ENCODE measurements at places on chromosomes 1 and 21.

GRCh38 chr1:189121941-189122340, 1355.7 kb downstream of the BRINP3 start:
- DNase-seq: no peak

GRCh38 chr1:66013371-66013770, 220.7 kb downstream of the PDE4B start:
- DNase-seq: no peak

- DNase-seq: no peak
Observed at GRCh38 chr1:30444850-30445249, 278.5 kb downstream of the MATN1 start.

- no peak for DNase-seq
Observed at GRCh38 chr21:45871616-45872236, 109.8 kb upstream of the COL6A1 start.

GRCh38 chr1:226474443-226475141, 66.7 kb upstream of the PARP1 start:
- DNase-seq: no peak

- DNase-seq: no peak
Observed at GRCh38 chr1:67792103-67792502, 41.2 kb downstream of the GNG12 start.

DNA sequence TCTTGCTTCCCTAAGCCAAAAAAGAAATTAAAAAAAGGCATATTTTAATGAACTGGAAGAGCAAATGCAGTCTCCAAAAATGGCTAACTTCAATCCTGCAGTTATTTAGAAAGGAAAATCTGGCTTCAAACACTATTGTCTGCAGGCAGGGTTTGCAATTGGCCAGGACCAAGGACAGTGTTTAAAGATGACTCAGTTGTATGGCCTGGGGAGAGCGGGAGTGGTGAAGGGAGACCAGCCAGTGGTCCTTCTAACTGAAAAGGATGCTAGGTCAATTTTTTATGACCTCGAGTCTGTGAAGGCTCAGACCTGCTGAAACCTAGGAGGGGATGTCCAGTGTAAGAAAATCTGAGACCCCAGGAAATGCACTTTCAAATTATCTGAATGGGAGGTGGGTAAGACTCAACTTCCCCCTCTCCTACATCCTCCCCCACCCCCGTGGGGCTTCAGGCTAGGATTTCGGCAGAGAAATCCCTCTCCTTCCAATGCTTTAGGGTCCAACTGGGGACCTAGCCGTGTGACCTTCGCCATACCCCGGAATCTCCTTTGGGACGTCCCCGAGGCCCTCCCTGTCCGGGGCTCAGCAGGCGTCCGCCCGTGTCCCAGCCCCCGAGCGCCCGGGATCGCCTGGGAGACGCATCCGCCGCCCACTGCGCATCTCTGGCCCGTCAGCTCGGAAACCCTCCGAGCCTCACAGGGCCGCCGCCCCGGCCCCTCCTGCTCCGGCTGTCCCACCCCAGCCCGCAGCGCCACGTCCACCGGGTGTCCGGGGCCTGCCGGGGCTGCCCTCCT, 602 bp upstream of the RIMKLA start:
- DNase-seq: no peak

GRCh38 chr1:238088560-238089290, 198.0 kb upstream of the ZP4 start:
- no peak for DNase-seq

- DNase-seq: no peak
Observed at GRCh38 chr21:22476726-22477646, 1478.8 kb downstream of the NCAM2 start.

DNA sequence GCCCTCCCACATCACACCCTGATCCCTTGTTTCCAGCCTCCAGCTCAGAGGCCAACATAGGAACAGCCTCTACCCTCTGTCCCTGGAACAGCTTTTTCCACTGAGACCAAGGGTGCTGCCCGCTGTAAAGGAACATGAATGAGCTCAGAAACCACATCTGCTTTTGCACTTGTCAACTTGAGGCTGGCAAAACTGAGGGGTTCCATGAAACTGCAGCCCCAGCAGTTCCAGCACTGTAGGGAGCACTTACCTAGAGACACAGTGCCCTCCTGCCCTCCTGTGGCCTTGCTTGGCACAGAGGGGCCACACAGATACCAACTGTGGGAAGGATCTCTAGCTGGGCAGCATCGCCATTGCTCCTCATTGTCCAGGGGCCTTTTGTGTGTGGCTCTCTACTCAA, 51.7 kb downstream of the ITPKB start:
- no peak for DNase-seq

- no peak for DNase-seq
Observed at GRCh38 chr21:21301013-21301412, 302.8 kb downstream of the NCAM2 start.

DNA sequence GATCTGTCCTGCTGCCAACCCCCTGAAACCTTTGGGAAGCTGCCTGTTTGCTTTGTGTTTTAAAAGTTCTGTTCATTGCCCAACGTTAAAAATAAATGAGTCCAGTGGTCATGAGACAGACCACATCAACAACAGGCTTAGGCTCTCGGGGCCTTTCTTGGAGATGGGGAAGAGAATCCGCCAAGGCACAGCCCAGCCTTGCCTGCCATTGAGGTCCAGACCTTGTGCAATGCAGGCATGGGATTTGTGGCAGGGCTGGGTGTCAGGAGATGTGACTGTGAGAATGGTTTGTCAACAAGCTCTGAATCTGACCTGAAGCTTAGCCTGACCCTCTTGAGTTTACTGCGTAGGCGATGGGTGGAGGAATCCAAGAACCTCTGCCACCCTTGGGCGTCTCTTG, 4.2 kb downstream of the SPSB1 start:
- DNase-seq: no peak

- DNase-seq: no peak
Observed at GRCh38 chr1:44812822-44813543, 4.7 kb downstream of the BTBD19 start.

DNA sequence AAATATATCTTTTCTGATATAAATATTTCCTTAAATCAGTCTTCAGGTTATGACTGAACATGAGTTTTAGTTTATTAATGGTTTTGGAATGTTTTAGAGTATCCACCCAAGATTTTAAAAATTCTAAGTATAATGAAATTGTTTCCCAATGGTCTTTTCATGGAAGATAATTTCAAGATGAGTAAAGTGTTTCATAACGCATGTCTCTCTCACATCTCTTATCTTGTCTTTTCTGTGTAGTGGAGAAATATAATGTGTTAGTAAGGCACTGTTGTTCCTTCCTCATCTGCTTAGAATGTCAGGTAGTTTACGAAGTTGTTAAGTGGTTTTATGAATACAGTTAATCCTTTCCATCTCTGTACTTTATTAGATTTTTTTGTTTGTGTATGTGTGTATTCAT, 49.6 kb downstream of the PLA2G4A start:
- DNase-seq: no peak

DNA sequence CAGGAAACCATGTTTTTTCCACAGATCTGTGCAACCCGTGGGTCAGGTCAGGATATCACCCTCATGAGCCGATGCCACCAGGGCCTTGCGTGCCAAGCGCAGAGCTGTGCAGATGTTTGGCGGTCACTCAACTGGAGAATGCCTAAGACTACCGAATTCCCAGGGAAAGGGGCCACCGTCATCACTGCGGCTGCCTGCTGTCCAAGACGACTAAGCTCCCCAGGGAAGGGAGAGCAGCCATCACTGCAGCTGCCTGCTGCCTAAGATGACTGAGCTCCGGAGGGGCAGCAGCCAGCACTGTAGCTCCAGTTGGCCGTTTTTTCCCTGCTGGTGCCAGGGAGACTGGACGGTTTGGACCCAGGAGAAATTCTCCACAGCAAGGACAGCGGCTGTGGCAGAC, 31.1 kb downstream of the AKT3 start:
- no peak for DNase-seq

- DNase-seq: no peak
Observed at GRCh38 chr1:37493336-37494098, 19.1 kb downstream of the ZC3H12A start.

GRCh38 chr1:74161497-74161896, 36.5 kb downstream of the LRRIQ3 start:
- no peak for DNase-seq

DNA sequence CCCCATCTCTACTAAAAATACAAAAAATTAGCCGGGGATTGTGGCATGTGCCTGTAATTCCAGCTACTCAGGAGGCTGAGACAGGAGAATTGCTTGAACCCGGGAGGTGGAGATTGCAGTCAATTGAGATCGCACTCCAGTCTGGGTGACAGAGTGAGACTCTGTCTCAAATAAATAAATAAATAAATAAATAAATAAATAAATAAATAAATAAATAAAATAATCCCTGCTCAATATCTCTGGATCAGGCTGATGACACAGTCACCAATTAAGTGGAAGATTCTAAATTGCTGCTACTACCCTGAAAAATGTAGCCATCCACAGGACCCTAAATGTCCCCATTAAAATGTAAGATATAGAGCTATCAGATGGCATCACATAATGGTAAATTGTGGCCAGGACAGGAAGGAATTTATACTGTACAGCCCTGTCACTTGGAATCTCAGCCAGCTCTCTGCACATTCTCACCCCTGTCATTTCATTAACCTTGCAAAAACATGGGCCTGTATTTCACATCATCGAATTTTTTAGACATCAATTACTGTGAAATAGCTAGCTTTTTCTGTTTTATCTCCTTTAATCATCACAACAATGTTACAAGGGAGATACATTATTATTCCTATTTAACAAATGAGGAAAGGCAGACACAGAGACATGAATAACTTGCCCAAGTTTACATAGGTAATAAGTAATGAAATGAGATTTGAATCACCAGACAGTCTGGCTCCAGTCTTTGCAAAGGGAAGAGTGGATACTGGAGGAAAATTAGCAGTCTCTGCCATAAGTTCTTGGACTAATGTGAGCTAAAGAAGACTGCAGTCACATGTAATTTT, 56.7 kb upstream of the NTPCR start:
- DNase-seq: no peak

- DNase-seq: peak; percentile 94
Observed at GRCh38 chr1:86788300-86789206, 84.2 kb downstream of the SH3GLB1 start.

DNA sequence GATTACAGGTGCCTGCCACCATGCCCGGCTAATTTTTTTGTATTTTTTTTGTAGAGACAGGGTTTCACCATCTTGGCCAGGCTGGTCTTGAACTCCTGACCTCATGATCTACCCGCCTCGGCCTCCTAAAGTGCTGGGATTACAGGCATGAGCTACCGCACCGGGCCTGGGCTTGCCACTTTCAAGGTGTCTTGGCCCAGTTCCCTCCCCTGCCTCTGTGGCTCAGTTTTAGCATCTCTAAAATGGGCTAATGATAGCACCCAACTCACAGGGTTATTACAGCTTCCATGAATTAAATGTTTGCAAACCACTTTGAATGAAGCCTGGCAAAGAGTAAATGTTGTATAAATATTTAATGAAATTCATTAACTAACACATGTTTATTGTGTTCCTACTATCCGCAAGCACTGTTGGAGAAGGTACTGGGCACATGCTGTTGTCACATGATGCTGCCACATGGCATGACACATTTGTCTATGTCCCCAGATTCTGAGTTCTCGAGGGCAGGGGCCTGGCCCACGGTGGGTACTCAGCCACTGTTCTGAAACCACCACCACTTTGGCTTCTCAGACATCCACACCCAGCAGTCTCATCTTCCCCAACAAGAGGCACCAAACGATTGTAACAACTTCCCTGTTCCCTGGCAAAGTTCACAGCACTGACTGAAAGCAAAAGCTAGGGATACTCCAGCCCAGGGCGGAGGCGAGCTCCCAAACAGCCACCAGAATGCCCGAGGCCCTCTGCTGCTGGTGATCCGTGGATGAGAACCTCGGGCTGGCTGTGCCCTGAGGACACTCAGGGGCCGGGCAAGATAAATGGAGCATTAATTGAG, 9.7 kb downstream of the IFFO2 start:
- DNase-seq: no peak

- DNase-seq: no peak
Observed at GRCh38 chr1:218366322-218367052, 21.4 kb downstream of the TGFB2 start.

DNA sequence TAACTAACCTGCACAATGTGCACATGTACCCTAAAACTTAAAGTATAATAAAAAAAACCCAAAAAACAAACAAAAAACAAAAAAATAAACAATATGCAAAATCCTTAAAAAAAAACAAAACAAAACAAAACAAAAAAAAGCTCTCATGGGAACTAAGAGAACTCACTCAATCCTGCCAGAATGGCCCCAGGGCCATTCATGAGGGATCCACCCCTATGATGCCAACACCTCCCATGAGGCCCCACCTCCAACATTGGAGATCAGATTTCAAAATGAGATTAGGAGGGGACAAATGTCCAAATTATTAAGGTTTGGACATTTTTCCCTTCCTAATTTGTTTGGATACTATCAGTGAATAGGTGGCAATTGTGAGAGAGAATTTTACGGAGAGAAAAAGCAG, 10.2 kb downstream of the CYP4B1 start:
- no peak for DNase-seq

DNA sequence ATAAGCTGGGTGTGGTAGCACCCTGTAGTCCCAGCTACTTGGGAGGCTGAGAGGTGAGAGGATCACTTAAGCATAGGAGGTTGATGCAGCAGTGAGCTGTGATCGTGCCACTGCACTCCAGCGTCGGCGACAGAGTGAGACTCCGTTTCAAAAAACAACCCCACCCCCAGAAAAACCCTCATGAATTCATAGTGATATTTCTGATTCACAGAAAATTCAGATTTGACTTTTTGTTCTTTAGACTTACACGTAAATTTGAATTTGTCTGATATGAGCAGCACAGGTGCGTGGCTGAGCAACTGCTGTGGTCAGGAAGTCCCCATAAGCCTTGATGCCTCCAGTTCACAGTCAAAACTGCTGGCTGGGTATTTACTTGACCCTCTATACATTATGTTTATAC, 10.0 kb upstream of the MORC3 start:
- no peak for DNase-seq

DNA sequence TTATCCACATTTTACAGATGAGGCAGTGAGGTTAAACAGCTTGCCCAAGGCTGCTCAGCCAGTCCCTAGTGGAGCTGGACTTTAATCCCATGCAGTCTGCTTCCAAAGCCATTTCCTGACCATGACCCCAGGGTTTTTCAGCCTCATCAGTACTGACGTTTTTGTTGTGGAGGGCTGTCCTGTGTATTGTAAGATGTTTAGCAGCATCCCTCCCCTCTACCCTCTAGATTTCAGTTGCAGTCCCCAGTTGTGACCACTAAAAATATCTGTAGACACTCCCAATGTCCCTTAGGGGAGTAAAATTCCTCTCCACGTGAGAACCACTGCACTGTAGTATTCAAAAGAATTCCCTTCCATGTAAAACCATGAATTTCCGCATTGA, 30.2 kb upstream of the C1orf105 start:
- no peak for DNase-seq

- DNase-seq: no peak
Observed at GRCh38 chr21:34348890-34349519, 14.8 kb upstream of the KCNE2 start.

GRCh38 chr21:8991968-8992621, 1529.3 kb upstream of the TPTE start:
- DNase-seq: no peak

- no peak for DNase-seq
Observed at GRCh38 chr1:209585197-209585596, 1.7 kb downstream of the CAMK1G start.

- DNase-seq: no peak
Observed at GRCh38 chr1:26784886-26785285, 2.9 kb upstream of the PIGV start.
